ENCODE measurements at places on chromosomes 2 and 18.

DNA sequence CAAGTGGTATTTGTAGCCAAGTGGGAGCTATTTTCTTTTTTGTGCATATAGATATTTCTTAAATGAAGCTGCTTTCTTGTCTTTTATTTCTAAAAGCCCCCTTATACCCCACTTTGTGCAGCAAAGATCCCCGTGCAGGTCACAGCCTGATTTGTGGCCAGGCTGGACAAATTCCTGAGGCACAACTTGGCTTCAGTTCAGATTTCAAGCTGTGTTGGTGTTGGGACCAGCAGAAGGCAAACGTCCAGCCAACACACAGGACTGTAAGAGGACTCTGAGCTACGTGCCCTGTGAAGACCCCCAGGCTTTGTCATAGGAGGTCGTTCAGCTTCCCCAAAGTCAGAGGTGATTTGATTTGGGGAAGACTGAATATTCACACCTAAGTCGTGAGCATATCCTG is 21.9 kb downstream of the FOSL2 start:
- DNase-seq = no peak

DNA sequence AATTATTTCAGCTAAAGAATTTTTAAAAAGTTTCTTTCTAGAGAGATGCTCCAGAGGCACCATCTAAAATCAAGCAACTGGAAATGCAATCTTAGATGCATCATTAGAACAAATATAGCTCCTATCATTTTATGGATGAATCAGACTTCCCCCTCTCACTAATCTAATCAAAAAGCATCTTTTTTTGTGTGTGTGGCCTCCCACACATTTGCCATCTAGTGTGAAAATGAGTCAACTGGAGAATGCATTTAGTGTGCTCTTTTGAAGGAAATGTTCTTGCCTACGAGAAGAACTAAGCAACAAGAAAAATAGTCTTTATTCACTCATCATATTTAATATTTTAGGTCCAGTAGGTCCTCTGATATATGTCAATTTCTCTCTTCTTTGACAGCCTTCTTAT is 39.5 kb upstream of the FIGN start:
- no peak for DNase-seq

GRCh38 chr2:218065239-218066006 is 3.6 kb upstream of the RUFY4 start:
- no peak for DNase-seq

- DNase-seq = no peak
Measured at GRCh38 chr2:46284260-46284659, 12.9 kb upstream of the EPAS1 start.

GRCh38 chr2:232563580-232563979 is 13.1 kb downstream of the EIF4E2 start:
- no peak for DNase-seq

GRCh38 chr2:174870787-174871186 is 106.5 kb upstream of the CHRNA1 start:
- no peak for DNase-seq

DNA sequence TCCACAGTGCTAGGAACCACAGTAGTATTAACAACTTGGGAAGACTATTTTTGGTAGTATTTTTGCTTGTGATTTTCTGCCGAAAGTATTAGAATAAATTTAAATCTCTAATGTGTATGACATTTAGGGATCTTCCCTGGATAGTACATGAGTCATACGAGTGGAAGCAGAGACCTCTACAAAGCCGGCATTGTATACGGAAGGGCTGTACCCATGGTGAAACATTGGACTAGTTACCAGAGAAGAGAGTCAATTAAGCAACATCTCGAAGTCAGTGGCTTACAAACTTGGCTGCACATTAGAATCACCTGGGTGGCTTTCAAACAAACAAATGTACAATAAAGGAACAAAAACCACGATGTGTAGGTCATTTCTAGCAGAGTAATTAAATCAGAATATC is 1131.7 kb upstream of the LRRTM1 start:
- DNase-seq = no peak

DNA sequence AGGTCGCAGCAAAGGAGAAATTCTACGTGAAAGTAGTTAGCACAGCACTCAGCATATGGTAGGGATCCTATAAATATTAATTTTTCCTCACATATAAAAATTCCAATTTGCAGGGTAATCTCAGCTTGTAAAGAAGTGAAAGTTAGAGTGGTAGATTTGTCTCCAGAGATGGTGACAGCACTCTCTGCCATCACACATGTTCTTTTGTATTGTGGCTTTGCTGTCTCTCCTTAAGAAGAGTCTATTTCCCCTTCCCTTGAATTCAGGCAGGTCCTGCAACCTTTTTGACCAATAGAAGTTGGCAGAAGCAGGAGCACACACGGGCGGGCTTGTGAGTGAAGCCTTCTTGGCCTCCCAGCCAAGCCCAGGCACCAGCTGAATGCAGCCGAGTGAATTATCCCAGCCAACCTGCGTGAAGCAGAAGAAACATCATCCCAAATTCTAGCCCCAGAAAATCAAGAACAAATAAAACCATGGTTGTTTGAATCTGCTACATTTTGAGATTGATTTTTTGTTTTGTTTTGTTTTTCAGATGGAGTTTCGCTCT is 107.8 kb upstream of the COPS8 start:
- no peak for DNase-seq

DNA sequence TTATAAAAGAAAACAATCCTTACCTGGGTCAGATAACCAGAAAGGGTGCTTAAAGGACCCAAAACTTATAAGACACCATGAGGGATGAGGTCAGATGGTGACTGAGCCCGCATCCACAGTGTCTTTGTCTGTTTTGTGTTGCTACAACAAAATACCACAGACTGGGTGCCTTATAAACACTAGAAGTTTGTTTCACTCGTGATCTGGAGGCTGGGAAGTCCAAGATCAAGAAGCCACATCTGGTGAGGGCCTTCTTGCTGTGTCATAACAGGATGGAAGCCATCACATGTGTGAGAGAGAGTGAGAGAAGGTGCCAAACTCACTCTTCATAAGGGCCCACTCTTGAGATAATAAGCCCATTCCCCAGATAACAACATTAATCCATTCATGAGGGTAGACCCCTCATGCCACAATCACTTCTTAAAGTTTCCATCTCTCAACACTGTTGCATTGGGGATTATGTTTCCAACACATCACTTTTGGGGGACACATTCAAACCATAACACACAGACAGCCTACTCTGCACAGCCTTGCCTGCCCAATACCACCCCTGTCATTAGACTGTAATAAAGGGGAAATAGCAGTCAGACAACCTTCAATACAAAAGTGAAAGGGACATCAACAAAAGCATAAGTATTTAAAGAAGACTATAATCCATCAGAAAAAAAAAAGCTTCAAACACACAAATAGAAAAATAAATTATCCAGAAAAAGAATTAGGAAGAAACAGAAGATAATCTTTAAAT is 249.8 kb downstream of the ANAPC1 start:
- DNase-seq = no peak

GRCh38 chr2:223779877-223780276 is 57.5 kb downstream of the AP1S3 start:
- DNase-seq = peak; percentile 65

- no peak for DNase-seq
Measured at GRCh38 chr2:180572346-180572745, 408.1 kb upstream of the UBE2E3 start.

GRCh38 chr18:23573626-23574431 is 12.5 kb downstream of the NPC1 start:
- peak; percentile 58 for DNase-seq

GRCh38 chr2:102385522-102385921 is 29.9 kb downstream of the IL18R1 start:
- no peak for DNase-seq

DNA sequence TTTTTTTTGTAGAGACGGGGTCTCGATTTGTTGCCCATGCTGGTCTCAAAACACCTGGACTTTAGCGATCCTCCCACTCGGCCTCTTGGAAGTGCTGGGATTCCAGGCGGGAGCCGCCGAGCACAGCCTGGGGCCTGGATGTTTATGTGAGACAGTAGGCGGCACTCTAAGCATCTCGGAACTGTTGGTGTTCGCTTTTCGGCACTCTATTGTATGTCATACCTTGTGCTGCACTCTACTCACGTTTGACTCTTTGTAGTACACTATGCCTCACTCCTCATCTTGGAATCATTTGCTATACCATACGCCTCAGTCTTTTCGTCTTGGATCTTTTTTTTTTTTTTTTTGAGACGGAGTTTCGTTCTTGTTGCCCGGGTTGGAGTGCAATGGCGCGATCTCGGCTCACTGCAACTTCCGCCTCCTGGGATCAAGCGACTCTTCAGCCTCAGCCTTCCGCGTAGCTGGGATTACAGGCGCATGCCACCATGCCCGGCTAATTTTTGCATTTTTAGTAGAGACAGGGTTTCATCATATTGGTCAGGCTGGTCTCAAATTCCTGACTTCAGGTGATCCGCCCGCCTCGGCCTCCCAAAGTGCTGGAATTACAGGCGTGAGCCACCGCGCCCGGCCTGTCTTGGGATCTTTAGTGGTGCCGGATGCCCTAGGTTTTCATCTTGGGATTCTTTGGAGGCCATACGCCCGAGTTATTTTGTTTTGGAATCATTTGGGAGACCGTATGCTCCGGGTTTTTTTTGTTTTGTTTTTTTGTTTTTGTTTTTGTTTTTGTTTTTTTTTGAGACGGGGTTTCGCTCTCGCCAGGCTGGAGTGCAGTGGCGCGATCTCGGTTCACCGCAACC is 24.2 kb upstream of the ZDBF2 start:
- peak; percentile 37 for DNase-seq

GRCh38 chr2:241540401-241540770 is 18.2 kb upstream of the BOK start:
- peak; percentile 24 for DNase-seq

- peak; percentile 49 for DNase-seq
Measured at GRCh38 chr2:113877711-113878598, 11.9 kb upstream of the ACTR3 start.

DNA sequence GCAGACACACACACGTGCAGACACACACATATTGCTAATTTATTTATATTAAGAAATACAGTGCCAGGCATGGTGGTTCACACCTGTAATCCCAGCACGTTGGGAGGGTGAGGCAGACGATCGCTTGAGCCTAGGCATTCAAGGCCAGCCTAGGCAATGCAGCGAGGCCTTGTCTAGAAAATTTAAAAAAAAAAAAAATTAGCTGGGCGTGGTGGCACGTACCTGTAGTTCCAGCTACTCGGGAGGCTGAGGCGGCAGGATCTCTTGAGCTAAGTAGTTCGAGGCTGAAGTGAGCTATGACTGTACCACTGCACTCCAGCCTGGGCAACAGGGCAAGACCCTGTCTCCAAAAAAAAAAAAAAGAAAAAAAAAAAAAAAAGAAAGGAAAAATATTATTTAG is 28.8 kb downstream of the ANXA4 start:
- no peak for DNase-seq

DNA sequence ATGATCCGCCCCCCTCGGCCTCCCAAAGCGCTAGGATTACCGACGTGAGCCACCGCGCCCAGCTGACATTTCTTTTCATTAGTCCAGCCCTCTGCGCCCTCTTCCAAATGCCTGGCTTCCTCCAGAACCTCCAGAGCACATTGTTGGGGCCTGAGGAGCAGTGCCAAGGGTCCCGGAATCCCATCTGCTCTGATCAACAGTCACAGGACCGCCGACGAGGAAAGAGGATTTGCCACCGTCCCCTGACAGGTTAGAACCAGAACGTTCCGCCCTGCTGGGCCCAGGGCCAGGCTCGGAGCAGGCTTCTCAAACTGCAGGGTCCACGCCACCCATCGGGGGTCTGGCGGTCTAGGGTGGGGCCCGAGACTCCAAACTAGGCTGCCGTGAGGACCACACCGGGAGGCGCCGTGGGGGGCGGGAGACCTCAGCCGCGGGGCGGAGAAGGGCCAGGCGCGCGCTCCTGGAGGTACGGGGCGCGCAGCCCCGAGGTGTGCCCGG is 36.9 kb upstream of the ITM2C start:
- DNase-seq = no peak

- DNase-seq = peak; percentile 1
Measured at GRCh38 chr2:240245706-240246105, 105.2 kb upstream of the OTOS start.

- no peak for DNase-seq
Measured at GRCh38 chr2:165811592-165812370, 17.7 kb upstream of the GALNT3 start.

DNA sequence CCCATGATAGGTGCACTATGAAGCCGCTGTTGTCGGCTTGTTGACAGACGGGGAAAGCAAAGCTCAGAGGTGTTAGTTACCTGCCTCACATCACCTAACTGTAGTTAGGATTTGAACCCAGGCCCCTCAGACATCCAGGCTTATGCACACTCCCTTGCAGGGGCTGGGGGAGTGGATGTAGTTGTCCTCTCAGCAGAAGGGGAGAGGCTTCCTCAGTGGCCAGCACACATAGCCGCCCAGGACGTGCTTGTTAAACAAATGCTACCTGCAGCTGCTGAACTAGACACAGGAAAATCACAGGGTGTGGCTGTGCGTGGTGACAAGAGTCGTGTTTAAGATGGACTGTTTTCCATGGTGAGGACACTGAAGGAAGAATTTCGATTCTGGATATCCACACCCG is 39.2 kb downstream of the GREB1 start:
- no peak for DNase-seq

DNA sequence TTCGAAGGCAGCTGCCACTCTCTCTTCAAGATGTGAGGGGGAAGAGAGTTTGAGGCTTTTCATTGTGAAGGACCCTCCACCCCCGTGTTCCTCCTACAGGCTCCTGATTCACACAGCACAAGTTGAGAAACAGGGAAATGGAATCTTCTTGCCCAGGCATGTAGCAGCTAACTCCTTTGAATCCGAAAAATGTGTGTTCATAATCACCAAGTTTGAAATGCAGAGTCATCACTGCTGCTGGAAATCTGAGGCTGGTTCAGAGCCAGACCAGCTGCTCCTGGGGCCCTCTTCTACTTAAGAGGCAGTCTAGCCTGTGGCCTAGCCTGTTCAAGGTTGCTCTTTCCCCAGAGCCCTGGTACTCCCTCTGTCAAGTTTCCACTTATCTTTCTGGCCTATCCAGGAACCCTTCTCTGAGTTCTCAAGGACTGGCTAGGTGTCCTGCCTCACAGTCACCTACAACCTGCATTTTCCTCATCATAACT is 166.4 kb downstream of the TMEM247 start:
- peak; percentile 85 for DNase-seq

- DNase-seq = no peak
Measured at GRCh38 chr2:37543999-37544557, 127.4 kb downstream of the CDC42EP3 start.

DNA sequence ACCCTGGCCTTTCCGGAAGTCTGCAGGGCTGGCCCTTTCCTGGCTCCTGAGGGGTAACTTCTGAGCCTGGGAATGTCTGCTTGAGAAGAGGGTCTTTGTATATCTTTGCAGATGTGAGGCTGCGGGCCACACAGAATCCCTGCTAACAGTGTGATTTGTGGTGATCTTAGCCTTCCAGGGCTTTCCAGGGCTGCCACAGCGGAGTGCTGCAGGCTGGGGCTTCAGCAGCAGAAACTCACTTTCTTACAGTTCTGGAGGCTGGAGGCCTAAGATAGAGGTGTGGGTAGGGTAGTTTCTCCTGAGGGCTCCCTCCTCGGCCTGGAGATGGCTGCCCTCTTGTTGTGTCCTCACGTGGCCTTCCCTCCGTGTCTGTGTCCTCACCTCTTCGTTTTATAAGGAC is 294.7 kb upstream of the HS6ST1 start:
- DNase-seq = no peak

- no peak for DNase-seq
Measured at GRCh38 chr2:108776475-108776874, 10.1 kb upstream of the CCDC138 start.
